ENCODE measurements at places on chromosomes 16 and 17. TPM values are rescaled to one million over a fixed set of nuclear protein-coding genes. Genes with fewer than 3 reads are reported as not detected.

- DNase-seq = no peak
Observed at GRCh38 chr16:2719328-2720063, 528 bp downstream of the PRSS27 start.

The TPSB2 gene
- total RNA-seq = not detected

DNA sequence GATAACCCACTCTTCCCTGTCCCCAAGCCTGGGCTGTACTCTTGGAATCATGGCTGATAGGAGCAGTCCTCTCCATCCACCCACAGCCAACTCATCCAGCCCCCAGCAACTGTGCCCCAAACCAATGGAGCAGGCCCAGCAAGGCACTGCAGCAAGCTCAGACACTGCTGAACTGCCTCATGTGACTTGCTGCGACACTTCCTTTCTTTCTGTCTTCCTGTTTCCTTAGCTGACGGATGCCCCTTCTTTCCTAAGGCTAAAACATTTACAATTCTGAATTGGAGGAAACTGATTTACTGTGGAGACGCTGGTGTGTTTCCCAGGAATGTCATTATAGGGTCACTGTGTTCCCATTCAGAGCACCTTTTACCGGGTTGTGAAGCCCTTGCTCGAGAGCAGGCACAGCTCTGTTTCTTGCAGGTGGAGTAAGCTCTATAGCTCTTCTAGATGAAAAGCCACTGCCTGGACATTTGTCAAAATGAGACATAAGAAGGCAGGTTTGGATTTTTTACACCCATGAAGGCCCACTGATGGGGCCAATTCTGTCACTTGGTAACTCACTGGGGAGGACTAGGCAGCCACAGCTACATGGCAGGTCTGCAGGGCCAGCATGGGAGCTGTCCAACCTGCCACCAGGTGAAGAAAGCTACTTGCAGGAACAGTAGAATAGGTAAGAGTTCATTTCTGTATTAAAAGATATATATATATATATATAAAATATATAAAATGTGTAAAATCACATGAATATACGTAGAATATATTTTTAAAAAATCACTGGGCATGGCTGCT is 27.4 kb downstream of the TMEM11 start:
- no peak for DNase-seq

DNA sequence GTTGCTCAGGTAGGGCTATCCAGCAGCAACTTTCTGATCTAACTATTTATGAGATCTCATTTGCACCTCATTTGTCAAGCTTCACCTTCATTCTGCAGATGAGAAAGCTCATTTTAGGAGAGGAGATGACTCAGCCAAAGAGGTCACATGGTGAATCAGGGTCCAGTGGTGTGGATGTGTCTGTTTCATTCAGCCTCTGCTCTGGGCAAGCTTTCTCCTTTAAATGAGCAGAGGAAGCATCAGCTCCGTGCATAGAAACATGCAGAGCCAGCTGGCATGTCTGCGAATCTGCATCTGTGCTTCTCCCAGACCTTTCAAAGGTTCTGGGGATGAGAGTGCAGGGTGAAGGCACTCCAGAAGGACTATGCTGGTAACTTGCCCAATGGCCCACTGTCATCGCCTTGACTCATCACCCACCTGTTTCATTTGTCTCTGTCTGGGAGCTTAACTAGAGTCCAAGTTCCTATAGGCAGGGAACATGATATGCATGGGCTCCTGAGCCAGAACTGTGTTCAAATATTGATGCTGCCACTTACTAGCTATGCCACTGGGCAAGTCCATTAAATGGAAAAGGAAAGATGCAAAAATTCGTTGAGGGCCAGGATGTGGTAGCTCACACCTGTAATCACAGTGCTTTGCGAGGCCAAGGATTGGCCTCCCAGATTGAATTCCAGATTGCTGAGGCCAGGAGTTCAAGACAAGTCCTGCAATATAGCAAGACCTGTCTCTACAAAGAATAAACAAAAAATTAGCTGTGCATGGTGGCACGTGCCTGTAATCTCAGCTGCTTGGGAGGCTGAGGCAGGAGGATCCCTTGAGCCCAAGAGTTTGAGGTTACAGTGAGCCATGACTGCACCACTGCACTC is 67.1 kb upstream of the NLK start:
- DNase-seq = no peak

GRCh38 chr16:65510850-65511249 is 389.0 kb upstream of the CDH11 start:
- no peak for DNase-seq

The KRTAP9-2 gene
- not detected for total RNA-seq

DNA sequence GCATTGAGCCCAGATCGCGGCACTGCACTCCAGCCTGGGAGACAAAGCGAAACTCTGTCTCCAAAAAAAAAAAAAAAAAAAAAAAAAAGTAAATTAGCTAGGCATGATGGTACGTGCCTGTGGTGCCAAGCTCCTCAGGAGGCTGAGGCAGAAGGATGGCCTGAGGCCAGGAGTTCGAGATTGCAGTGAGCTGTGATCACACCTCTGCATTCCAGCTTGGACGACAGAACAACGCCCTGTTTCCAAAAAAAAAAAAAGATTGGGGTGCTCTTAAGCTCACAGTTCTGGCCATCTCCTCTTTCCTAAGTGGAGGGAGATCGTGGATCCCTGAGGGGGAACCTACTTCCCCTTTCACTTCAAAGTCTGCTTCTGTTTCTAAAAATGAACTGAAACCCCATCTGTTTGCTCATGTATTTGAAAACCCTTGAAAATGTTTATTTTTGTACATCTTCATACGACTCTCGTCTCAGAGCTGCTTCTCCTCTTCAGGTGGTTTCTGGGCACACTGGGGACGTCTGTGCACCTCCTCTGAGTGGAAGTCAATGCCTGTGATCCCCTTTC is 138.8 kb downstream of the PRKCA start:
- peak; percentile 59 for DNase-seq
